ENCODE measurements at places on chromosomes 13 and 19. TPM values are rescaled to one million over a fixed set of nuclear protein-coding genes. Genes with fewer than 3 reads are reported as not detected.

GRCh38 chr19:57165846-57166245, 1.4 kb downstream of the DUXA start:
- DNase-seq: no peak
- H3K36me3 ChIP-seq: no peaks in the 10 kb centered on the region

DNA sequence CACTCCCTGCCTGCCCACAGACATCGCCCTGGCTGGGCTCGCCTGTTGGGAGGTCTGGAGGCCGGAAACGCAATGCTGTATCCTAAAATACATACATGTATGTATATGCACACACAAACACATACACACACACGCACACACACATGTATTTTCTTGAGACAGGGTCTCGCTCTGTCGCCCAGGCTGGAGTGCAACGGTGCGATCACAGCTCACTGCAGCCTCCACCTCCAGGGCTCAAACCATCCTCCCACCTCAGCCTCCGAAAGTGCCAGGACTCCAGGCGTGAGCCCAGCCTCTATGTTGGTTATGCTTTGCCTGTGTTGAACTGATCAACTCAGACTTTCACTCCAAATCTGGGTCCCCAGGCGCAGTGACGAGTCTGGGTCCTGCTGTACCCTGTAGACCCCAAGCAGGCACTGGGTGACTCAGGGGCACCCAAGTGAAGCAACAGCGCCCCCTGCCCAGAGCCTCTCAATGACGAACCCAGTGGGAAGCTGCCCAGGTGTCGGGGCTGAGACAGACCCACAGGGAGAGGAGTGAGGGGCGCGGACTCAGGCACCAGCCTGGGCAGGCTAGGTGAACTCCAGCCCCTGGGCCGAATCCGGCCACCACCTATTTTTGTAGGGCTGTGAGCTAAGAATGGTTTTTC, 27.4 kb upstream of the CACTIN start:
- H3K27me3 ChIP-seq: no peaks in the 10 kb centered on the region
- H3K4me3 ChIP-seq: no peak overlapping the region
- DNase-seq: no peak
- H3K4me1 ChIP-seq: no peaks in the 10 kb centered on the region

DNA sequence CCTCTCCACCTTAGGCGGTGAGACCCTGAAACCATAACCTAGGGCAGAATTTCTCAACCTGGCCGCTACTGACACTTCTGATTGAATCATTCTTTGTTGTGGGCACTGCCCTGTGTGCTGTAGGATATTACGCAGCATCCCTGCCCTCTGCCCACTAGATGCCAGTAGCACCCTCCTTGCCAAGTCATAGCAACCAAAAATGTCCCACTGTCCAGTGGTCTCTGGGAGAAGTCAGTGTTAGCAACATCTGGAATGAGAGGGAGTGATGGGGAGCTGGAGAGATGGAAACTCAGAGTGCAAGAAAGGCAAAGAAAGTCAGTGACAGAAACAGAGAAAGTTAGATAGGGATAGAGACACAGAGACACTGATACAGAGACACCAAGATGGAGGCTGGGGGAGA, 13.6 kb downstream of the KLK4 start:
- no peak overlapping the region for H3K4me3 ChIP-seq
- H3K27ac ChIP-seq: no peak overlapping the region
- no peaks in the 10 kb centered on the region for H3K4me1 ChIP-seq
- peaks cover 16% of the 10 kb centered on the region for H3K27me3 ChIP-seq
- no peaks in the 10 kb centered on the region for H3K36me3 ChIP-seq
- DNase-seq: no peak

GRCh38 chr13:41312176-41312500, 1.1 kb downstream of the NAA16 start:
- peak overlapping the region; percentile 92 for H3K4me3 ChIP-seq
- peak overlapping the region; percentile 86 for H3K27ac ChIP-seq
- H3K27me3 ChIP-seq: no peaks in the 10 kb centered on the region
- peak; percentile 59 for DNase-seq
- H3K36me3 ChIP-seq: no peaks in the 10 kb centered on the region

DNA sequence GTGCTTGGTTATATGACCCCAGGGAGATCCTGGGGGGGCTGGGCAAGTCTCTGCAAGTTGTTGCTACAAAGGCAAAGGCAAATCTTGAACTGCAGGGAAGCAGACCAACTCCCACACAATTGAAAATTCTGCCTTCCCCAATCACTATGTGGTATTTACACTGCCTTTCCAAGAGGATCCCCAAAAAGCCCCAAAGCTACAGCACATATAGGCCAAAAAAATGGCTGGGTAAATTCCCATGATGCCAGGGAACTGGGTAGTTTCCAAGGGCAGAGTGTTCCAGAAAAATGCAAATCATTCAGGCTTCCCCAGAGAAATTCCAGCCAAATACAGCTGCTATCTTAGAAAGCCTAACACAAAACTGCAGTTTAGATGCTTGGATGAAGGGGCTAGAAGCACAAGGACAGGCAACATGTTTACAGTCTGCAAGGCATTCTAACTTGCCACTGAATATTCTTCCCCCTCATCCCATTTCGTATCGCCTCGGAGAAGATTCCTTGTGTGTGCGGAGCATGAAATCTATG, 6.2 kb downstream of the FOXO1 start:
- no peaks in the 10 kb centered on the region for H3K36me3 ChIP-seq
- H3K4me3 ChIP-seq: no peak overlapping the region
- peak overlapping the region; percentile 44 for H3K27ac ChIP-seq
- peaks cover 19% of the 10 kb centered on the region for H3K4me1 ChIP-seq
- DNase-seq: no peak
- H3K27me3 ChIP-seq: no peaks in the 10 kb centered on the region

DNA sequence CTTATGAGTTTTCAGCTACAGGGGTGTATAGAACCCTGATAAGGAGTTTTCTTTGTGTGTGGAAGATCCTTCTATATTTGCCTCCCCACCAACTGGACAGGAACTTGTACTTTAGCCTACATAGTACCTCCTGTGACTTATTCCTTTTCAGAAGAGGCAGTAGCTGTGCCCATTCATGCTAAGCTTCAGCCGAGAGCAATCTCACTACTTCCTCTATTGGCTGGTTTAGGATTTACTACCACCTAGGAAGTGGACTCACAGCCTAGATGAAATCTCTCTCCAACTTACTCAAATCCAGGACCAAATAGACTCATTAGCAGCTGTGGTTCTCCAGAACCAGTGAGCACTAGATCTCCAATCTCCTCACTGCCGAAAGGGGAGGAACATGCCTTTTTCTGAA, 2.3 kb upstream of the REX1BD start:
- no peaks in the 10 kb centered on the region for H3K27me3 ChIP-seq
- no peak overlapping the region for H3K27ac ChIP-seq
- H3K36me3 ChIP-seq: no peaks in the 10 kb centered on the region
- no peaks in the 10 kb centered on the region for H3K4me1 ChIP-seq

GRCh38 chr13:102724923-102725322, 30.1 kb upstream of the METTL21C start:
- H3K4me3 ChIP-seq: no peak overlapping the region
- no peaks in the 10 kb centered on the region for H3K4me1 ChIP-seq
- peaks cover 3% of the 10 kb centered on the region for H3K27me3 ChIP-seq
- H3K36me3 ChIP-seq: no peaks in the 10 kb centered on the region
- DNase-seq: peak; percentile 3

DNA sequence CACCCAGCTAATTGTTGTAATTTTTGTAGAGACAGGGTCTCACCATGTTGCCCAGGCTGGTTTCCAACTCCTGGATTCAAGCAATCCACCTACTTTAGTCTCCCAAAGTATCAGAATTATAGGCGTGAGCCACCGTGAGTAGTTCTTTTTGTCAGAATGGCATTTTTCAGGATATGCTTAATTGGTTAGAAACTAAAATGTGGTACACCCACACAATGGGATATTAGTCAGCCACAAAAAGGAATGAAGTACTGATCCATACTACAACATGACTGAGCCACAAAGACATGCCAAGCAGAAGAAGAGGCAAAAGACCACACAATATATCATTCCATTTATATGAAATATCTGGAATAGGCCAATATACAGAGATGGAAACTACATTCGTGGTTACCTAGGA, 41.7 kb upstream of the MAP3K10 start:
- no peaks in the 10 kb centered on the region for H3K36me3 ChIP-seq
- no peak overlapping the region for H3K27ac ChIP-seq
- H3K4me1 ChIP-seq: no peaks in the 10 kb centered on the region
- no peak overlapping the region for H3K4me3 ChIP-seq
- H3K27me3 ChIP-seq: no peaks in the 10 kb centered on the region
- DNase-seq: no peak

GRCh38 chr19:49116544-49116943, 2.4 kb downstream of the LIN7B start:
- no peak for DNase-seq
- H3K4me1 ChIP-seq: peaks cover 22% of the 10 kb centered on the region
- no peak overlapping the region for H3K4me3 ChIP-seq
- no peak overlapping the region for H3K27ac ChIP-seq

- peaks cover 25% of the 10 kb centered on the region for H3K27me3 ChIP-seq
- no peaks in the 10 kb centered on the region for H3K4me1 ChIP-seq
- no peak overlapping the region for H3K4me3 ChIP-seq
- H3K27ac ChIP-seq: no peak overlapping the region
Measured at GRCh38 chr19:30792561-30793505, 420.6 kb downstream of the ZNF536 start.

GRCh38 chr19:16000024-16000663, 51.3 kb downstream of the OR10H4 start:
- DNase-seq: no peak
- no peaks in the 10 kb centered on the region for H3K27me3 ChIP-seq
- H3K27ac ChIP-seq: no peak overlapping the region

- DNase-seq: peak; percentile 50
- H3K4me1 ChIP-seq: peaks cover 19% of the 10 kb centered on the region
- peaks cover 8% of the 10 kb centered on the region for H3K27me3 ChIP-seq
- H3K27ac ChIP-seq: no peak overlapping the region
- H3K36me3 ChIP-seq: no peaks in the 10 kb centered on the region
- H3K4me3 ChIP-seq: no peak overlapping the region
Measured at GRCh38 chr13:30998136-30999088, 66.0 kb downstream of the TEX26 start.

GRCh38 chr19:38255383-38256014, 675 bp downstream of the PPP1R14A start:
- peak overlapping the region; percentile 34 for H3K27ac ChIP-seq
- H3K27me3 ChIP-seq: no peaks in the 10 kb centered on the region
- H3K4me3 ChIP-seq: peak overlapping the region; percentile 43
- DNase-seq: no peak
- peaks cover 24% of the 10 kb centered on the region for H3K4me1 ChIP-seq

DNA sequence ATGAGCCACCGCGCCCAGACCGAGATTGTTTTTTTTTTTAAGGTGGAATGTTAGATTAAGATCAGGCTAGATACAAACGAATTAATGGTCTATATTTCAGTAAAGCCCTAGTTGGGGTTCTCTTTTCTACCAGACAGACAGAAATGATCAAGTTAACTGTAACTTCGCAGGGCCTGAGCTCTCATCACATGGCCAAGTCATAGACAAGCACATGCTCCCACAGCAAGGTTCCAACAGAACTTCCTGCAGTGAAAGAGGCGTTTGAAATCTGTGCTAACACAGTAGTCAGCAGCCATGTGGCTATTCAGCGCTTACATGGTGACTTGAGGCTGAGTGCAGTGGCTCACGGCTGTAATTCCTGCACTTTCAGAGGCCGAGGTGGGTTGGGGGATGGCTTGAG, 34.7 kb upstream of the SEMA6B start:
- no peak overlapping the region for H3K4me3 ChIP-seq
- no peak for DNase-seq
- no peaks in the 10 kb centered on the region for H3K27me3 ChIP-seq
- H3K4me1 ChIP-seq: peaks cover 15% of the 10 kb centered on the region
- no peaks in the 10 kb centered on the region for H3K36me3 ChIP-seq

- peaks cover 9% of the 10 kb centered on the region for H3K4me1 ChIP-seq
- no peaks in the 10 kb centered on the region for H3K27me3 ChIP-seq
- H3K4me3 ChIP-seq: no peak overlapping the region
Measured at GRCh38 chr19:16624236-16624635, 3.8 kb downstream of the MED26 start.

Gene KLK2
- not detected for total RNA-seq

Gene GZMM
- not detected for total RNA-seq

Gene ARRDC5
- total RNA-seq: not detected

Gene MBNL2
- 16.9 TPM for total RNA-seq

Gene ZNF444
- 67.8 TPM for total RNA-seq

Gene C3
- total RNA-seq: 0.39 TPM

Gene COX7A1
- 1.2 TPM for total RNA-seq

All from cardiac muscle cell (in vitro differentiated cells and primary cell).